Bronchial smooth muscle cell (primary cell): ENCODE measurements at places on chromosomes 7 and 10. TPM values are rescaled to one million over a fixed set of nuclear protein-coding genes. Genes with fewer than 3 reads are reported as not detected.

The ATOH7 gene
- not detected in 2 replicates for total RNA-seq

The ENTPD7 gene
- total RNA-seq, result 7.6 and 9.1 TPM in 2 replicates

The CDNF gene
- total RNA-seq, result 1.5 and 3.0 TPM in 2 replicates

The ZYX gene
- total RNA-seq, result 13.6 and 13.7 TPM in 2 replicates

The PVRIG gene
- not detected in 2 replicates for total RNA-seq

The RSPH10B2 gene
- 0.32 and 1.0 TPM in 2 replicates for total RNA-seq

The CPA2 gene
- under 0.01 TPM in 1 of 2 replicates, not detected in the other for total RNA-seq

The SLC18A3 gene
- not detected in 2 replicates for total RNA-seq

The NPY4R2 gene
- not detected in 2 replicates for total RNA-seq

The CLRN3 gene
- not detected in 2 replicates for total RNA-seq

The GBX1 gene
- total RNA-seq, result not detected in 2 replicates

The ALOX5 gene
- under 0.01 TPM in 1 of 2 replicates, not detected in the other for total RNA-seq

The TCF7L2 gene
- total RNA-seq, result 2.1 and 4.3 TPM in 2 replicates

The GSTO2 gene
- total RNA-seq, result 1.7 and 2.4 TPM in 2 replicates

The KIF20B gene
- 2.2 and 4.4 TPM in 2 replicates for total RNA-seq

The UPK3BL2 gene
- total RNA-seq, result 0.86 and 2.5 TPM in 2 replicates

The BLVRA gene
- 36.3 and 53.4 TPM in 2 replicates for total RNA-seq

The ZNF804B gene
- total RNA-seq, result not detected in 2 replicates

The SSC4D gene
- total RNA-seq, result 0.43 and 0.47 TPM in 2 replicates

The FRAT1 gene
- 2.2 and 2.4 TPM in 2 replicates for total RNA-seq

The GSTO1 gene
- 131 and 228 TPM in 2 replicates for total RNA-seq

The ABCC2 gene
- 0.47 and 0.60 TPM in 2 replicates for total RNA-seq

The ST8SIA6 gene
- under 0.01 TPM in 1 of 2 replicates, not detected in the other for total RNA-seq

The PON1 gene
- total RNA-seq, result not detected in 2 replicates

The PROSER2 gene
- 0.95 and 1.2 TPM in 2 replicates for total RNA-seq

The CAMK1D gene
- total RNA-seq, result 0.79 and 0.94 TPM in 2 replicates

The ITGA8 gene
- under 0.01 and 3.0 TPM in 2 replicates for total RNA-seq

The RBM28 gene
- 9.0 and 11.2 TPM in 2 replicates for total RNA-seq

The CALHM3 gene
- not detected in 2 replicates for total RNA-seq

The FXYD4 gene
- total RNA-seq, result not detected in 2 replicates

The ZNF467 gene
- total RNA-seq, result 0.77 and 0.95 TPM in 2 replicates

The DRGX gene
- not detected in 2 replicates for total RNA-seq

The COBL gene
- total RNA-seq, result not detected in 2 replicates

The KLLN gene
- total RNA-seq, result 0.34 and 0.47 TPM in 2 replicates

The INA gene
- total RNA-seq, result under 0.01 and 0.47 TPM in 2 replicates

The ADCYAP1R1 gene
- total RNA-seq, result not detected in 2 replicates
